Mesangial cell (primary cell): ENCODE measurements at places on chromosomes 2 and 18. TPM values are rescaled to one million over a fixed set of nuclear protein-coding genes. Genes with fewer than 3 reads are reported as not detected.

RNF125 gene
- total RNA-seq: 0.33 and 1.8 TPM in 2 replicates

TRMT61B gene
- 6.8 and 12.7 TPM in 2 replicates for total RNA-seq

ITGA4 gene
- total RNA-seq: 28.0 and 37.3 TPM in 2 replicates

ANKRD44 gene
- 2.9 and 6.5 TPM in 2 replicates for total RNA-seq

PLEKHB2 gene
- total RNA-seq: 69.2 and 75.6 TPM in 2 replicates

COLEC12 gene
- 1.6 and 9.4 TPM in 2 replicates for total RNA-seq

TRIM43 gene
- total RNA-seq: not detected in 2 replicates

FBXO36 gene
- 3.4 and 5.1 TPM in 2 replicates for total RNA-seq

ZEB2 gene
- 12.4 and 21.0 TPM in 2 replicates for total RNA-seq

LYG1 gene
- 0.51 TPM in 1 of 2 replicates, not detected in the other for total RNA-seq

KATNAL2 gene
- 0.98 and 3.0 TPM in 2 replicates for total RNA-seq

DSC1 gene
- not detected in 2 replicates for total RNA-seq

TUBA3D gene
- total RNA-seq: not detected in 2 replicates

SP140 gene
- 0.25 and 0.98 TPM in 2 replicates for total RNA-seq

NCOA1 gene
- 4.2 and 9.1 TPM in 2 replicates for total RNA-seq

IL1F10 gene
- not detected in 2 replicates for total RNA-seq

CHRNA1 gene
- total RNA-seq: 0.76 TPM in 1 of 2 replicates, not detected in the other

PPM1B gene
- 14.1 and 17.6 TPM in 2 replicates for total RNA-seq

LRRFIP1 gene
- total RNA-seq: 33.6 and 49.5 TPM in 2 replicates

PCARE gene
- not detected in 2 replicates for total RNA-seq

IGFBP2 gene
- total RNA-seq: 541 and 588 TPM in 2 replicates

CTAGE1 gene
- total RNA-seq: not detected in 2 replicates

CXCR4 gene
- total RNA-seq: not detected in 2 replicates

VIT gene
- total RNA-seq: not detected in 2 replicates
